NCI-H1048 (cell line): ENCODE measurements at places on chromosomes 1 and 21.

GRCh38 chr1:32291145-32291707, 657 bp upstream of the HDAC1 start:
- DNase-seq, result no peak

DNA sequence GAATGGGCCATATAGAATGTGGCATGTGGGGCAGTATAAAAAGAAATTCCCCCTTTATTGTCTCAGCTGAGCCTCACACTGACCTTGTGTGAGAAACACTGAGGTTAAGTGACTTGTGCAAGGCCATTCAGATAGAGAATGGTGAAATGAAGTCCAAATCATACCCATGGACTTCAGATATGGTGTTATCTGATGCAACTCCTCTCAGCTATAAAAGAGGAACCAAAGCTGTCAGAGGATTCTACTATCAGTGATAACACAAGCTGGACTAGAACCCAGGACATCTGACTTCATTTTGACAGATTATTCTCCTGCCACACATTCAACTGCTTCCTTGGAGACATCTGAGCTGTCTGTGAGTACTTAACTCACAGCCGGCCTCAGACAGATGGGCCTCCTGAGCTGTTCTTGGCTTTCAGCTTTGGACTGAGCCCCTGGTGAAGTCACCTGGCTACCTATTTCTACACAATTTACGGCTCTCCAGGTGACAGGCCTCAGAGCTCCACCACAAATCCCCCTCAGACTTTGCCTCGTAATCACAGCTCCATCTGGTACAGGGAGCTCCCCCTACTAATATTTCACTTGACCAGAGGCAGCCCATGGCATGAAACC, 104.6 kb downstream of the PLXNA2 start:
- no peak for DNase-seq

DNA sequence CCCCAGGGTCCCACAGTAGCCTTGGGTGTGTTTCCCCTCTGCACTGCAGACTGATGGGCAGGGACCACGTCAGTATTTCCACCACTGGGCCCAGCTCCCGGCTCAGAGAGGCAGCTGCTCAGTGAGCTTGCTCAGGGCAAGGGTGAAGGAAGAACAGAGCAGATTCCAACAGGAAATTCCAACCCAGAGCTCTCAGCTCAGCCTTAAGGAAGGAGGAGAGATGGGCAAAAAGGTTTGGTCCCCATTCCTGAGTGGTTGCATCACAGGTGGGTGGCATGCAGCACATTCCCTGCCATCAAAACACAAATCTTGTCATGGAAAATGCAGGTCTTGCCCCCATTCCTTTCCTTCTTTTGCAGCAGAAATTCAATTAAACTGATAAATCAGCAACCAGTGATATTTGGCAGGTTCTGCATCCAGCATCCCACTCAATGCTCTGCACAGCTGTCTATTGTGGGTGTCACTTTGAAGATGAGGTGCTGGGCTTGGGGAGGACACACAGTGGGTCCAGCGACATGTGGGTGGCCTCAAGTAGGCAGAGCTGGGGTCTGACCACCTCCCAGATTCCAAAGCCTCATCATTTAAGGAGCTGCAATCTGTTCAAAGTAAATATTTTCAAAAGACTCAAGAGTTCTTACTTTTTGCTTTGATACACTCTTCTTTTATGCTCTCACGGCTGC, 315.4 kb downstream of the DSCAM start:
- DNase-seq, result no peak

GRCh38 chr21:33980276-33980916, 64.8 kb upstream of the ATP5PO start:
- no peak for DNase-seq

DNA sequence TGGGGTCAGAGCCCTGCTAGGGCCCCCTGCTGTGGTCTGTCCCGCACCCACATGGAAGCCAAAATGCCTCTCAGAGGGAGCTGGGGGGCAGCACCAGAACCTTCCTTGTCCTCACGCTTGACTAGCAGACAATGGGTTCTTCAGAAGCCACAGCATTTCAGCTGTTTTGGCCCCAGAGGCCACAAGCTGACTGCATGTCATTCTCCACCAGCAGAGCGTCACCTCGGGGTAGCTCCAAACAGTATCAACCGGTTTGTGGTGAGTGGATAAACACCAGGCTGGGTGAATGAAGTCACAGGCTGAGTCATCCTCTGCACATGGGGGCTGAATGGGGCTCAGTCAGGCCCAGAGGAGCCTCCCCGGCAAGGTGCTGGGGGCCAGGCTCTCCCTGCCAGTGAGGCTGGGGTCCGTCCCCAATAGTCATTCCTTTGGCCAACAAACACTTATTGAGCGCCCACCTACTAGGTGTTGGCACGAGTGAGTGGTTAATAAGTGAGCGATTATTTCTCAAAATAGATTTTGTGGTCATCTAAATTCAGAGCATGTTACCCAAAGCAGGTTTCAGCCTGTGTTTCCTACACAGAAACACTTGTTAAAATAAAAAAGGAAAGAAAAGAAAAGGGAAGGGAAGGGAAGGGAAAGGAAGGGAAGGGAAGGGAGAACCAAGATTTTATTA, 9.1 kb downstream of the OLIG1 start:
- DNase-seq, result no peak

- DNase-seq, result no peak
Observed at GRCh38 chr1:19689856-19690255, 25.2 kb downstream of the HTR6 start.

DNA sequence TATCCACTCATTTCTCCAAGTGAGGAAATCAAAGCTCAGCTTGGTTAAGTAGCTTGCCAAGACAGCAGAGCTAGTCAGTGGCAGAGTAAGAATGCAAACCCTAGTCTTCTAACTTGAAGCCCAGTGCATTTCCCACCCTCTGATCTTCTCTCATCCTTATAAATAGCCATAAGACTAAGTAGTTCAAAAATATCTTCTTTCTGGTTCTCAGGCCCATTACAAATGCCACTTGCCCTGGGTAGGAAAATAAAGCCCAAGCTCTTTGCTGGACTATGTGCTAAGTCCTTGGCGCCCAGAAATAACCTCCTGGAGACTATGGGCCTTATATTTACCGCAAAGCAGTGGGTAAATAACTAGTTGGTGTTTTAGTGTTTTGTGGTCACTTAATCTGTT, 505.8 kb downstream of the PLPP3 start:
- no peak for DNase-seq

- no peak for DNase-seq
Observed at GRCh38 chr1:64488862-64489261, 18.9 kb downstream of the CACHD1 start.

DNA sequence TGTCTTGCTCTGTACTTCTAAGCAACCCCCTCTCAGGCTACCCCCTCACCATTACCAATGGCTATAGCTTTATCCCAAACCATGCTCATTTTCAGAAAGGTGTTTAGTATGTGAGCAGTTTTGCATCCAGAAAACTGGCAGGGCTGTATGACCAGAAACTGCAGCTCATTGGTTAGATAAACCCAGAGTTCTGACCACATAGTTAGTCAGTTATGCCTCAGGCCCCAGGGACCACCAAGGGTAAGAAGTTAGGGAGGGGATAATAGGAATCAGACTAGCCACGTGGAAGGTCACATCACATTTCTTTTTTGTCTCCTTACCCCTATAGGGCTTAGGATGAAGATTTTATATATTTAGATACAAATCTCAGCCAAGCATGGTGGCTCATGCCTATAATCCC, 1.2 kb downstream of the ITGA10 start:
- no peak for DNase-seq

GRCh38 chr1:105664495-105664894, 1392.0 kb upstream of the PRMT6 start:
- no peak for DNase-seq

GRCh38 chr1:156510709-156511108, 10.1 kb upstream of the MEF2D start:
- DNase-seq, result no peak

- DNase-seq, result no peak
Observed at GRCh38 chr1:211942583-211942982, 92.8 kb downstream of the INTS7 start.

GRCh38 chr1:26411624-26412074, 1.0 kb downstream of the LIN28A start:
- no peak for DNase-seq

DNA sequence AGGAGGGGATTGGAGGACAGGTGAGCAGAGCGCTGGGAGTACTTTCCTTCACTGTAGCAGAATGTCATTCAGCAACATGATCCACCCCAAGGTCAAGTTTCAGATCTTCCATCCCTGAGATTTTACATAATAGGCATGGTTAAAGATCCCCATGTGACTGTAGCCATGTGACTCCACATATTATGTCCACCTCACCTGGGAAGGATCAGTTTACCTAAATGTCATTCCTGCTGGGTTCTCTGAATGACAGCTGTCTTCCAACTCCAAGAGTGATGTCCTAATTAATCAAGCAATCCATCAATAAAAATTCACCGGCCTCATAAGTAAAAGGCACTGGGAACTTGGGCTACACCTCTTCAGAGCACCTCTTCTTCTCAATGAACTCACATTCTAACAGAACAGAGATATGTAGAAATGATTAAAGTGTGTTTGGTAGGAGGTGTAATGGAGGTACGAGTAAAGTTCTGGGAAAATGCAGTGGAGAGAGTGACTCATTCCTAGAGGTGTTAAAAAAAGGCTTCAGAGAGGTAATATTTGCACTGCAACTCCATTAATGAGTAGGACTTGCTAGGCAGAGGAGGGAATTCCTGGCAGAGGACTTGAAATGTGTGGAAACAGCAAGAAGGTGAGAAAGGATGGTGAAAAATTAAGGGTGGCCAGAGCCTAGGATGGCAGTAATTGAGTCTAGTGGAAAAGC, 22.2 kb upstream of the MAPKAPK2 start:
- DNase-seq, result no peak

DNA sequence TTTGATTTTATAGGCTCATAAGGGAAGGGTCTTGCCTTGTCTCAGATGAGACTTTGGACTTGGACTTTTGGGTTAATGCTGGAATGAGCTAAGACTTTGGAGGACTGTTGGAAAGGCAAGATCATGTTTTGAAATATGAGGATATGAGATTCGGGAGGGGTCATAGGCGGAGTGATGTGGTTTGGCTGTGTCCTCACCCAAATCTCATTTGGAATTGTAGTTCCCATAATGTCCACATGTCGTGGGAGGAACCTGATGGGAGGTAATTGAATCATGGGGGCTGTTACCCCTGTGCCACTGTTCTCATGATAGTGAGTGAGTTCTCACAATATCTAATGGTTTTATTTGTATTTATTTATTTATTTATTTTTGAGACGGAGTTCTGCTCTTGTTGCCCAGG, 6.9 kb upstream of the CSDE1 start:
- DNase-seq, result no peak
